Kidney tubule cell (primary cell): ENCODE measurements at places on chromosomes 1 and 21.

DNA sequence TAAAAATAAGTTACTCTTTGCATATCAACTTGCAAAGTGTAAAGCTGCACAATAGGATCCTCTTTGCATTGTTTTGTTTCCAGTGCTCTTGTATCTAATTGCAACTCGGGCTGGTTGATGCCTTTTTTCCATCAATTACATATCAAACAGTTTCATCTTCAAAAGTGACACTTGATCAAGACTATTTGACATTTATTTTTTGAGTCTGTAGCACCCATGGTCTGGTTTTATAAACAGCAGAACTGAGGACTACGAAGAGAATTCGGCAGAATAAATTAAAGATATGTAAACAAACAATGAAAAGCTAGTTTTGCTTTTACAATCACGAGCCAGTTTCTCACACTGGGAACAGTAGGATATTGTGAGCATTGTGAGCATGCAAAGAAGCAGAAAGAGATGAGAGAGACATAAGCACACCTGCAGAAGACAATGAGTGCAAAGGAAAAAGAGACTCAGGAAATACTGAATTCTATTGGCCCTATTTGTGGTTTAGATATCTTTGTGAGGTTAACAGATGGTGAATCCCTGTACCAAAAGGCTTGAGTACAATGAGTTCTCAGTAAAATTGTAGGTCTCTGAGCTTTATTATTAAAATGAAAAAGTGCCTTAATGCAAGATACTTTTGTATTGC lies 45.4 kb downstream of the RPL5 start:
- no peak for DNase-seq

DNA sequence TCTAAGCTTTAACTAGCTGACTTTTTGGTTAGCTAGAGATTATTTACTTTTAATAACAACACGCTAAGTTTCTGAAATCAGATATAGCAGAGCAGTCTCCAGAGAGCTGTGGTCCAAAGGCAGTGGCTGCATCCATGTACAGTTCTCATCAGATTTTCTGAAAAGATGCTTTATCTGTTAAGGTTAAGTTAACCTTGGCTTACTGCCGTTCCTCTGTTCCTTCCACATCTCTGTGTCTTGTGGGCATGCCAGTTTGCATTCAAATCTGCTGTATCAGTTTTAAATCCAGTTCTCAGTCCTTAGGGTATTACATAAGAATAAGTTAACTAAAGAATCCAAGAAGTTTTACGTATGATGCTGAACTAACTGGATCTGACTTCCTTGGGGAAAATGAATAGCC lies 46.8 kb downstream of the SPATA46 start:
- no peak for DNase-seq

DNA sequence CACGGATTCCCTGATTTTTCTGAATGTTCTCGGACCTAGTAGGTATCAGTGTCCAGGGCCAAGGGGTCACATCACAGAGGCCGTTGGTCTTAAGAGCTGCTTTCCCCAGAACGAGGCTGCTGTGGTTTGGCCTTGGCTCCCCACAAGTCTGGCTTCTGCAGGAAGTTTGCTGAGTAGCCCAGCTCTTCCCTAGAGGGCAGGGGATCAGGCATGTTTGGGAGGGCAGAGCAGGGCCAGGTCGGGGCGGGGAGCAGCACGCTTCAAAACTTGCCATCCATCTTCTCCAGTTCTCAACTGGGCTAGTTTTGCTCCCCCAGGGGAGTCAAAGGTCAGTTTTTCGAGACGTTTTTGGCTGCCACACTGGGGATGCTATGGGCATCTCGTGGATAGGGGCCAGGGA lies 37.0 kb downstream of the MAN1C1 start:
- no peak for DNase-seq

DNA sequence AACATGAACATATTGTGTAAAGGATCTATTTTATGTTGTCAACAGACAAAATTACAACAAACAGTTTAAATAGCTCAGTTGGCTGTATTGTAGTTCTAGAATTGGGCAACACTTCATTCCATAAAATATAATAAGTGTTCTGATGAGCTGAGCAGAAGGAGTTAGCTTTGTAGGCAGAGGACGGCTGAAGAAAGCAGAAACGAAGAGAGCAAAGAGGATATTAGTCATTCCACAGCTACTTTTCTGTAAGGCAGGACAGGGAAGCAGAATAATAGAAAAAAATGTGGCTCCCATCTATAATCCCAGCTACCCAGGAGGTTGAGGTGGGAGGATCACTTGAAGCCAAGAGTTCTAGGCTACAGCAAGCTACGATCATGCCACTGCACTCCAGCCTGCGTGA lies 20.2 kb upstream of the IVNS1ABP start:
- no peak for DNase-seq

GRCh38 chr1:167221126-167221737 lies 546 bp downstream of the POU2F1 start:
- peak; percentile 44 for DNase-seq

DNA sequence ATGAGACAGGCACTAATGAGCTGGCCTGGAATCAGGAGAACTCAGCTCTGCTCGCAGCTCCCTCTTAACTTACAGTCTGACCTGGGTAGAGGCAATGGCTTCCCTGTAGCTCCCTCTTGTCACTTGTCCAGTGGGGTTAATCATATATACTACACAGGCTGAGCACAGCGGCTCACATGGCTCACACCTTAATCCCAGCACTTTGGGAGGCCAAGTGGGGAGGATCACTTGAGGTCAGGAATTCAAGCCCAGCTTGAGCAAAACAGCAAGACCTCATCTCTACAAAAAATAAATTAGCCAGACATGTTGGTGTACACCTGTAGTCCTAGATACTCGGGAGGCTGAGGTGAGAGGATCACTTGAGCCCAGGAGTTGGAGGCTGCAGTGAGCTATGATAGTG lies 4.2 kb downstream of the S100A6 start:
- DNase-seq, result no peak

DNA sequence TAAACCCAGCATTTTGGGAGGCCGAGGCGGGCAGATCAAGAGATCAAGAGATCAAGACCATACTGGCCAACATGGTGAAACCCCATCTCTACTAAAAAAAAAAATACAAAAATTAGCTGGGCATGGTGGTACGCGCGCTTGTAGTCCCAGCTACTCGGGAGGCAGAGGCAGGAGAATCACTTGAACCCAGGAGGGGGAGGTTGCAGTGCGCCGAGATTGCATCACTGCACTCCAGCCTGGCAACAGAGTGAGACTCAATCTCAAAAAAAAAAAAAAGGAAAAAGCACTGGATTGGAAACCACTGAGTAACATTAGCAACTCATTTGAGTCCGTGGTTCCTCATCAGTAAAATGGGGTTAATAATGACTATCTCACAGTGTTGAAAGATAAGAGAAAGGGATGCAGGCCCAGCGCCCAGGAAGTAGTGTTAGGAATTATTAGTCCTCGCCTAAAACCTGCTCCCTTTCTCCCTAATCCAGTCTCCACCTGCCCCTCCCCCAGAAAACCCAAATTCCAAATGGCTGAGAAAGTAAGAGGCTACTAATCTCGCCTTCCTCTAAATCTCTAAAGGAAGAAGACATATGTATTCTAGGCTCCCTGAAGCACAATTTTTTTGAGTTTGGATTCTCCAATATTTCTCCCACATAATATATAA lies 49.5 kb downstream of the RHBG start:
- no peak for DNase-seq

DNA sequence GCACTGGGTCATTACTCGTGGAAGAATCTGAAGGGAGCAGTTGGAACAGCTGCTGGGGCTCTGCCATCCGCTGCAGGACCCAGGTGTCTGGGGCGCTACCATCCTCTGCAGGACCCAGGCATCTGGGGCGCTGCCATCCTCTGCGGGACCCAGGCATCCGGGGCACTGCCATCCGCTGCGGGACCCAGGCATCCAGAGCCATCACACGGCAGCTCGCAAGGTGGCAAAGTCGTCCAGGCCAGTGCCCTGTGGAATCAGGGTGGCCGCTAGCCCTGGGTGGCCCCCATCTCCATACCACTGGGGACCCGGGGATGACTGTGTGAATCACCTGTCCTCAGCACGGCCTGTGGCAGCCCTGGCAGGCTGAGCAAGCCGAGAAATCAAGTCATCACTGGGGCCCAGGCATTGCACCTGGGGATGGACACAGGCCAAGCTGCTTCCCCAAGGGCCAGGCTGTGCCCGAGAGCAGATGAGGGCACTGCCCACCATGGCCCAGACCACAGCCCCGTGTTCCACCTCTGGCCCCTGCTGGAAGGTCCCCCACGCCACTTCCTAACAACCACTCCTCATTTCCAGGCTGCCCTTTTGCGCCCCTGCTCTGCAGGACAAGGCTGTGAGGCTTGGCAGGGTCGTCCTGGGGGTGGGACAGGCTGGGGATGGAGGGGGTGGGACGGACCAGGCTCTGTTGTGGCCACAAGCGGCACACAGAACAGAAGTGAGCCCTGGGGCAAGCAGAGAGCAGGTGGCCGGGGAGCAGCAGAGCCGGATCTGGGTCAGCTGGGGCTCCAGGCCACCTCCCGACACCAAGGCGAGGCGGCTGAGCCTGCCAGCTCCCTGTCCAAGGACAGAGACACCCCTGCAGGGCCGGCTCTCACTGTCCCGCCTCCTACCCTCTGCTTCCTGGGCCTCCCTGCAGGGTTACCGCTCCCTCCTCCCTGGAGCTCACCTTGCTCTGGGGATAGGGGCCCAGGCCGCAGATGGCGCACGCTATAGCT lies 12.7 kb downstream of the GABRD start:
- no peak for DNase-seq

DNA sequence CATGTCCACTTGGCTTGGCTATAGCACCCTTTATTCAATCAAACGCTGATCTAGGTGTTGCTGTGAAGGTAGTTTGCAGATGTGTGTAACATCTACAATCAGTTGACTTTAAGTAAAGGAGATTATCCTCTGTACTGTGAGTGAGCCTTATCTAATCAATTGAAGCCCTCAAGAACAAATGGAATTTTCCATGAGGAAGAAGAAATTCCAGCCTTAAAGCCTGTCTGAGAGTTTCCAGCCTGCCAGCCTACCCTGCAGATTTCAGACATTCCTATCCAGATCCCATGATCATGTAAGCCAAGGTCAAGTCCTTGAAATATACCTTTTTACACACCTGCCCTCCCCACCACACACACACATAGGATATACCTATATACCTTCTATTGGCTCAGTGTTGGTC lies 696.7 kb downstream of the MRPL39 start:
- DNase-seq, result no peak

DNA sequence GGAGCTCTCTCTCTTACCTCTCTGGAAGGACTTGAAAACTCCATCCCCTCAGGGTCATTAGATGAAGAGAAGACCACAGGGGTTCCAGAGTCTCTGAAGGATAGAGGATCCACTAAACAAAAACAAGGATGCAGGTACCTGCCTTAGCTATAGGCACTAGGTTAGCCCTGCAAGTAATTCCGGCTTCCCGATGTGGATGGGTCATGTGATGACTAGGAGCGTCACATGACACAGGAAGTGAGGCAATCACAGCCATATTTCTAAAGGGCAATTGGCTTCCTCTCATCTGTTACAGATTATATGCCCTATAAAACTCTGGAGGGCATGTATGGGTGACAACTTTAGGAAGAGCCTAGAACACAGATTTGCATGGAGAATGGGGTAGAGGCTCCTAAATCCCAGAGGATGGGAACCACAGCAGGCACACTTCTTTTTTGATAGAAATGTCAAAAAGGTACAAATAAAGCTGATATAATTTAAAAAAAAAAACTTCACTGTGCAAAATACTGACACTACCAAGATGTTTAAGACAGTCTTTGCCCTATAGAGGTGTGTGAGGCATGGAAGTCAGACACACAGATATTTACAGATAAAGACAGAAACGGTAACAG lies 14.1 kb downstream of the ENTREP3 start:
- peak; percentile 80 for DNase-seq

DNA sequence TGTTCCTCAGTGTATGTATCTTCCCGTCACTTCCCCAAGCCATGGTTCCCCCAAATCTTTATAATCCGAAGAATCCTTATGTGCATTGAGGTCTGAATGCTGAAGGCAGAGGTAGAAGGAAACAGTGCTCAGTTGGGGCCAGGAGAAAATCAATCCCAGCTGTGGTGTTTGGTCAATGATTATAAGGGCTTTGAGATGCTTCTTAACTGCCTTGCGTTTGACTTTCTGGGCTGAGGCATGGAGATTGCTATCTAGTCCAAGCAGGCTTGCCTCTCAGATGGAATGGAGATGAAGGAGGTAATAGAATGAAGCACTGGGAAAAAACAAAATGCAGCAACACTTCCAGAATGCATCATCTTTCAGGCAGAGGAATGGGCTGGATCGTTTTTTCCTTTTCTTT lies 3.6 kb upstream of the MAP1LC3C start:
- DNase-seq, result no peak

DNA sequence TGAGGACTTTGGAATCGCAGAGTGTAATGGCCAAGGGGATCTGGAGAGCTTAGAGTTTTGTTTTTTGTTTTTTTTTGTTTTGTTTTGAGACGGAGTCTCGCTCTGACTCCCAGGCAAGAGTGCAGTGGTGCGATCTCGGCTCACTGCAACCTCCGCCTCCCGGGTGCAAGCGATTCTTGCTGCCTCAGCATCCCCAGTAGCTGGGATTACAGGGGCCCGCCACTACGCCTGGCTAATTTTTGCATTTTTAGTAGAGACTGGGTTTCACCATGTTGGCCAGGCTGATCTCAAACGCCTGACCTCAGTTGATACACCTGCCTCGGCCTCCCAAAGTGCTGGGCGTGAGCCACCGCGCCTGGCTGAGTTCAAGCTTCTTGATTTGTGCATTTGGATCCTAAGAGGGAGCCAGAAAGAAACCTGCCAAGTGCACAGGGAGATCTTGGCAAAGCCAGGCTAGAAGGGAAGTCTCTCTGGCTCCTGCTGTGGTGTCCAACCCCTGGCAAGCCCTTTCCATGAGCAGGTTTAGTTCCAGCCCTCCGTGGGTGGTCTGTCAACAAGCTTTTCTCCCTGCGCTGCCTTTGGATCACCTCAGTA lies 852 bp downstream of the FAAH start:
- DNase-seq, result no peak
